Cerebellar nuclear complex (tissue), 1 donor: ENCODE measurements at places on chromosomes 16 and 17.

DNA sequence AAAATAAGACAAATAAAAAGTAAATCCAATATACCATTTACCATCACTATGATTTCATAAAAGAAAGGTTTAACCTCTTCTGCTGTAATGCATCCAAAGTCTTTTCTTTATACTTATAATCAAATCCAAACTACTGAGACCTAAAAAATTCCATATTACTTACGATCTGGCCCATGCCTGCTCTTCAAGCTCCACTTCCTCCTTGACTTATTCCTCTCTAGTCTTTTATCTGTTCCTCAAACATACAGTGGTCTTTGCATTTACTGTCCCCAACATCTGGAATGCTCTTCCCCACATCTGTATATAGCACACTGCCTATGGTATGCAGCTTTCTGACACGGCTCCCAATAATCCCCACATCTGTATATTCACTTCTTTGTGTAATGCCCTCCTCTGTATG lies 33.8 kb downstream of the PCTP start:
- no peak for DNase-seq

- DNase-seq: no peak
These were observed 72.8 kb downstream of the AMFR start for GRCh38 chr16:56352351-56353053.

DNA sequence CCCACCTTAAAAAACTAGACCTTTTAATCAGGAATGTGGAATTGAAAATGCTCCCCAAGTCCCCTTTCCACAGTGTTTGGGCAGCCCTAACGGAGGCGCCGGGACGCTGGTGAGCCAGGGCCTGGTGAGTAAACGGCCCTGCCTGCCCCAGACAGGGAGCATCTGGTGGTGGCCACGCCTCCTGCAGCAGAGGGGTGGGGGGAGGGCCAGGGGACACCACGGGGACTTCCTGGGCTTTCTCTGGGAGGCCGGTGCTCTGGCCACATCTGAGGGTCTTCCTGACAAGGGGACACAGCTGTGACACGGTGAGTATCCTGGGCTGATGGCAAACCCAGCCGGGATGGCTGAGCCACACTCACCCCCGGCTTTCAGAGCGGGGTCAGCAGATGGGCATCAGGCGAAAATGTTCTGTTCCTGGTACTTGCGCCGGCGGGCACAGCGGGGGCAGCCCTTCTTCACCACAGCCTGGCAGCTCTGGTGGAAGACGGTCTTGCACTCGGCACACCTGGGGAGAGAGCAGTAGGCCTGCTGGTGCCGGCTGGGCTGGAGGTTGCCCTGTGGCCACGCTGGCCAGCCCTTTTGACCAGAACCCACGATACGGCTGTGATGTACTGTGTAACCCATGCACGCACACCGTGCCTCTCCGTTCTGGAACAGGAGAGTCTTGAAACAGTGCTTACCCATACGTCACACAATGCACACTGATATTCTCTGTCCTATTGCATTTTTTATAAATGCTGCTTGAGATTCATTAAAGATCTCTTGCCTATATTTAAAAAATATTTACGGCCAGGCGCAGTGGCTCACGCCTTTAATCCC lies 5.0 kb upstream of the ARHGAP27 start:
- DNase-seq: no peak

- DNase-seq: no peak
These were observed 90.7 kb downstream of the WNT3 start for GRCh38 chr17:46727572-46728348.

GRCh38 chr17:18070861-18071340 lies 16.8 kb upstream of the DRG2 start:
- no peak for DNase-seq

DNA sequence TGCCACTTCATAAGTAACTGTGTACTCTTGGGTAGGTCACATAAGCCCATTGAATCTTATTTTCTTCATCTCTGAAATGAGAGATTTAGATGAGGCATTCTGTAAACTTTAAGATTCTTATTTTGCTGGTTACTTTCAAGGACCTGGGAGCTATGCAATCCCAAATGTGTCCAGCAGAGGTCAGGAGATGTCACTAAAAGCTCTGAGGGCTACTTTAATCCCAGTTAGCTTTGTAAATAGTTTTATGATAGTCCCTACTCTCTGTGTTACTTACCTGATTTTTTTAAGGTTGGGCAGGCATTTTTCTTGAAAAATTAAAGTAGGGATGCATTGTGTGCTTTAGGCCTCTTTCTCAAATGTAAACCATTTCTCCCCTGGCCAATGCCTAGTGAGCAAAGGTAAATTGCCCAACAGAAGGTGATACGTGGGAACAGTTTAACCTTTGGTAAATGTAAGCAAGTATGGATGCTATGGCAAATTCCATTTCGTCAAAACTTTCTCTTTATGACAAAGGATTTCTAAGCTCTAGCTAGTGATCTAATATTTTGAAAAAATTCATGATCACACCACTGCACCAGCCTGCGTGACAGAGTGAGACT lies 57.1 kb upstream of the WSB1 start:
- peak; percentile 37 for DNase-seq

DNA sequence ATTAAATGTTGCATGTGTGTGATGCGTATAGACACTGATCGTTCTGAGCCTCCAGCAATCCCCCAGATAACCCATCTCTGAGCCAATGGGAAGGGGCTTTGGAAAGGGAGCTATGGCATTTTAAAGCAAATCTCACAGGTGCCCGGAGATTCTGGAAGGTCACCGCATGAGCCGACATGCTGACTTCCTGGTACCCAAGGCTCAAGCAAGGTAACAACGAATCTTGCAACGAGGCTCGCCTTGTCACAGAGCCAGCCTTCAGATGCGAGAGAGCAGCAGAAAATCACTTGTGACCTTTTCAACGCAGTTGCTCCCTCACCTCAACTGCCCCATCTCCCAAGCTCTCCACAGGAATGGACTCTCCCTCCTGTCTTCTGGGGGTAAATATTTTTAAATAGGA lies 154.8 kb upstream of the CDH5 start:
- DNase-seq: no peak

DNA sequence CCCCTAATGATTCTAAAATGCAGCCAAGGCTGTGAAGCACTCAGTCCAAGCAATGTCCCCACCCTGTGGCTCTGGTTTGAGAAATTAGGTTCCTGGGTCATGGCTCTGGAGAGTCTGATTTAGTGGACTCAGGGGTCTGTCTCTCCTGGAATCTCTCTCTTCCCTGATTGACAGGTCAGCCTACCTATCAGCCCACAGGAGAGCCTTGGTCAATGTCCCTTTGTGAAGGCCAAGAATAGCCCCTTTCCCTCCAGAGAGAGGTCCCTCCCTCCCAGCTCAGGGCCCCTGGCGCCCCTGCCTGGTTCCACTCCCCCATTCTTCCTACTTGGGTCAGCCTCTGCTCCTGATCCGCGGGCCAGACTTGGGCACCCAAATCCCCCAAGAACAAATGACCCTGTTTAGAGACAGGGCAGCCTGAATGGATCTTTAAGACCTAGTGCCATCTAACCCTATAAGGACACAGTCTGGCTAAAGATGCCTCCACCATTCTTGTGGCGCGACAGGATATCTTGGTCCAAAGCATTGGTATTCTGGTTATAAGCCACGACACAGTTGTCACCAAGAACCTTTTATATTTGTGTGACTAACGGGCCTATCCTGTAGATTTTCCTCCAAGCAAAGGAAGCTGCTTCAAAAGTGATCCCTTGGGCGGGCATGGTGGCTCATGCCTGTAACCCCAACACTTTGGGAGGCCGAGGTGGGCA lies 38.3 kb upstream of the PRSS54 start:
- DNase-seq: no peak

DNA sequence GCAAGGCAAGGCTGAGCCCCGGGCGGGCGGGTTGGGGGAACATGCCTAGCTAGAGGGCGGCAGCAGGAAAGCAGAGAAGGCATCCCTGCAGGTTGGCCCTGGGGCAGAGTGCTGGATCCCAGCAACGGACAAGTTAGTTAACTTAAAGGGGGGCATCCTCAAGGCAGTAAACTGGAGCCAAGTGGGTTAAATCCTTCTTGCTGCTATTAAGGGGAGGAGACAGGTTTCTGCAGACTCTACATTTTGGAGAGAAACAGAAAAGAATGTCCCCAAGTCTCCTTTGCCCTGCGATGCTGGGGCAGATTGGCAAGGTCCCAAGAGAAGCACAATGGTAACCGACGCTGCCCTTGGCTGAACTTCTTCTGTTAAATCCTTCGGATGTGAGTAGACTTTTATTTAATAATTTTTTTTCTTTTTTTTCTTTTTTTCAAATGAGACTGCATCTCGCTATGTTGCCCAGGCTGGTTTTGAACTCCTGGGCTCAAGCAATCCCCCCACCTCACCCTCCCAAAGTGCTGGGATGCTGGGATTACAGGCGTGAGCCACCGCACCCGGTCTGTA lies 14.0 kb downstream of the ATP5PD start:
- DNase-seq: no peak

DNA sequence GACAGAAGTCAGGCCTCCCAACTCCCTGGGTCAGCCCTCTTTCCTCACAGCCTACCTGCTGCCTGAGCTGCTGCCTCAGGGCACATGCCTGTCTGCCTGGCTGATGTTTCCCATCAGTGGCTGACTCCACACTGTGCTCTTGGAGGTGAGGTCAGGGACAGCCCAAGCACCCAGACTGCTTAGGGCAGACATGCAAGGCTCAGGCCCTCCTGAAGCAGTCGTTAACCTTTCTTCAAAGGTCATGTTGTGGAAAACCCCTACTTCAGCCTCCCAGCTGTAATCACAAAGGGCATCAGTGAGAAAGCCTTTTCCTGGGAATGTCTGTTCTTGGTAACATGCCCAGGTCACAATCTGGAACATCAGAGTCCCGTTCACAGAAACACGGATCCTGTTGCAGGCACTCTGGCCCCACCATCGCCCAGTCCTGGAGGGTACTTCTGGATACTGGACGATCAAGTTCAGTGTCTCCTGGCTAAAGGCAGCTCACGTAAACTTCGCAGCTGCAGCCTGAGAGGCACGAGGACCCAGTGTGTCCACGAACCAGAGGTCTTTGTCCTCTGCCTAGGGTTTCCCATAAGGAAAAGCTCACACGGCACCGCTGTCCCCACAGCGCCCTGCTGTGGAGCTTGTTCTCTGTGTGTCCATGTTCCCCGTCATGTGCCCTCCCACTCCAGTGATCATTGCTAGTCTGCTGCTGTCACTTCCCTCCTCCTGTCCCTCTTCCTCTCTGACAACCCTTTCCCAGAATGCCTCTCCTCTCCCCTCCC lies 54.9 kb downstream of the GNAO1 start:
- DNase-seq: no peak

DNA sequence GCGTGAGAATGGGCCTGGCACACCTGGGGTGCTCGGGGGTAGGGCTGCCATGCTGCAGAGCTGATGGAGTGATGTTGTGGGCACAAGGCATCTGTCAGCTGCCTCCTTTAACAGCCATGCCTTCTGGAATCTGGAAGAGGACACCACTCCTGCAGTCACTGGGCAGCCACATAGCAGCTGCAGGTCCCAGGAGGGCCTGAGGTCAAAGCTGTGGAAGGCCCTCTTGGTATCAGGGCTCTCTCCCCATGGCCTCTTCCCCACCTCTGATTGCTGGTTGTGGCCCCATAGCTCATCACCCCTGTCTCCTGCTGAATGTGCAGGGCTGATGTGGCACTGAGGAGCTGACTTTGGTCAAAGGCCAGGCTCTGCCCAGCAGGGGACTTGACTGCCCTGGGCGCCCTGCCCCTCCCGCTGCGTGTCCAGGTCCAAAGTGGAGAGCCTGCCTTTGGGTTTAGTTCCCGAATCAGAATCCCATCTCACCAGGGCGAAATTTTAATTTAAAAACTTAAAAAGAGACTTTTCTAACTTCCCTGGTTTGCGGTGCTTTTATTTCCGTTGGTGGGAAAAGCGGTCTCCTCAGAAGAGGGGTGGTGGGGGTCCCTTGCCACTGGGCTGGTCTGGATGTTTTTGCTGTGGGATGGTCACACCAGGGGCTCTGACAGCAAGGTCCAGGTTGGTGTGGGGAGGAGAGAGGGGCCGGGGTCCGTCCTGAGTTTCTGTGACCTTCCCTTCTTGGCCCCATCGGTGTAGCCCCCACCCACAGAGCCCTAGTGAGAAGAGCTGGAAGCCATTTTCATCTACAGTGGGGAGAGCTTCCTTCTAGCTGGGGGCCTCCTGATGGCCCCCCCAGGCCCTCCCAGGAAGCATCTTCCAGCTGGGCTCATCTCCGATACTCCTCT lies 5.9 kb downstream of the UBALD2 start:
- no peak for DNase-seq

- DNase-seq: no peak
These were observed 12.0 kb downstream of the MYO18A start for GRCh38 chr17:29168079-29168758.

DNA sequence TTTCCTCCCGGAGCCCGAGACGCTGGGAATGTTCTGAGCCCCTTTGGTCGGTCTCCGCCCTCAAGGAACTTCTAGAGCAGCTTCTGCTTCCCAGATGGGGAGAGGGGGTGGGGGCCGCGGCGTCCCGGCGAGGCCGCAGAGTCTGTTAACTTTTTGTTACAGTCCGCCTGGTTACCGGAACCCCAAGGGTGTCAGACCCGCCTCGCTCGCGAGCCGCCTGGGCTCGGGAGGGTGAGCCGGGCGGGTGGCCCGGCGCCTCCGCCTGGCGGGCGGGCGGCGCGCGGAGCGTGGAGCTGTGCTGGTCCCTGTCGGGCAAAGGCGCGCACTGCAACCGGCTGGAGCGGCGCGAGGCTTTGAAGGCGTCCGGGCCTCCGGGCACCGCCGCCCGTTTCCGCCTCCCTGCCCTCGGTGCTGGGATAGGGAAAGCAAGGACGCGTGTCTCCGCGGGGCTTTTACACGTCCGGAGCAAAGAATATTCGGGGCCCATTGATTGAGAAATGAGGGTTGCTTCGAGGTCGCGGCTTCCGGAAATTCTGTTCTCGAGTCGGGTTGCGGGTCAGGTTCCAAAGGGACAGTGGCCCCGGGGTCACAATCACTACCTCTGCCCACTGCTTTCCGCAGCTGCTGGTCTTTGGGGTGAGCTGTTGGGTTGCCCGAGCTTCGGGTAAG lies 1.7 kb downstream of the HS3ST3B1 start:
- DNase-seq: no peak

DNA sequence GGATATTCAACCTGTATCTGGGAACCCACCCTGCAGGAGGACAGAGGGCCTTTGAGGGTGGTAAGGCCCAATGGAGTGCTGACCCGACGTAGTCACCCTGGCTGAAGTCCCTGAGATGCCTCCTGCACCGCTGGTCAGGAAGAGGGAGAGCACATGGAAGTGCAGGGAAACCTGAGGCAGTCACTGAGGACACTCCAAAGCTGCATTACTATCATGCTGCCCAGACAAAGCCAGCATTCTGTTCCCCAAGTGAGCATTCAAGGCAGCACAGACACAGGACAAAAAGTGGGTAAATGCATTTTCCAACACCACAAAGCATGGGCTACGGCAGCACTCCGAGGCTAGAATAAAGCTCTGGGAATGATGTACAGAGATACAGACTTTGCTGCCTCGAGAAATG lies 46.8 kb upstream of the BCAR1 start:
- no peak for DNase-seq

DNA sequence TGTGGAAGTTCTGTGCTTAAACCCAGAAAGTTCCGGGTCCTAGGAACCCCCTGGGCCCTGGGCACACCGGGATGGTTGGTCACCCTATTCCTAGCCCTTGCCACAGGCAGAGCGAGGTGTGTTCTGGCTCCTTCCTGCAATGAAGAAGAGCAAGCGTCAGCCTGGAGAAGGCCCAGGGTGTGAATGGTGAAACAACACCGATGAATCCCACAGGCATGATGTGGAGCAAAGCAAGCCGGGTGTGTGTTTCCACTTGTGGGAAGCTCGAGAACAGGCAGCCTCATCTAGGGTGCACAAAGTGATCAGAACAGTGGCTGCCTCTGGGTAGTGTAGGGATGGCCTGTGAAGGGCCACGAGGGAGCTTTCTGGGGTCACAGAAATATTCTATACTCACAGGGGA lies 13.8 kb downstream of the KCNG4 start:
- DNase-seq: no peak

- DNase-seq: no peak
These were observed 25.8 kb downstream of the CNGB1 start for GRCh38 chr16:57944970-57945739.
